ENCODE measurements at places on chromosomes 1 and 21.

DNA sequence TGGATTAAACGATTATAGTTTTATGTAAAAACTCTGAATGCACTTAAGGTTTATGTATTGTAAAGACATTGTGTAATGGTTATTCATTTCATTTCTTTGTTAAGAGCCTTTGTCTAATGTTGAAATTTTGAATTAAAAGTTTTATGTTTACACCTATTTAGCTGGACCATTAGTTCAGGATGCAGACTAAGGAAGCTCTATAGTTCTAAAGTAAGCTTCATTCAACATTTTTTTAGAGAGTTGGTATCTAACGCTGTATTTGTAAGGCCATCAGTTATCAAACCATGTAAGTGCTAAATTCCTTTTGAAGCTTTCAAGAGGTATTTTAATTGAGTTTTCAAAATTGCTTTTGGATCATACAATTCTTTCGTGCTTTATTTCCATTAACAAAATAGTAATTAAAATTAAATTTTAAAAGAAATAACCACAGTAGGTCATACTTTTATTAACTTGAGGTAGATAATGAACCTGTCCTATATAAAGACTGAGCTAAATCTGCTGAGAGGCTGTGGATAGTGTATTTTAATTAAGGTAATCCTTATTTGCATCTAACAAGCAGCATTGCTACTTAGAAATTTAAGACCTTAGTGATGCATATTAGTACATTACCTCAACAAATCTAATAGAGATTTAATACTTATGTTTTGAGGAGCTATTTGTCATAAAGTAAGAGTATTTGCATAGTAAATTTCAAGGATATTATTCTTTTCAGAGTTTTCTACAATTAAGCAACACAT, 47.9 kb downstream of the RWDD3 start:
- DNase-seq, result no peak

DNA sequence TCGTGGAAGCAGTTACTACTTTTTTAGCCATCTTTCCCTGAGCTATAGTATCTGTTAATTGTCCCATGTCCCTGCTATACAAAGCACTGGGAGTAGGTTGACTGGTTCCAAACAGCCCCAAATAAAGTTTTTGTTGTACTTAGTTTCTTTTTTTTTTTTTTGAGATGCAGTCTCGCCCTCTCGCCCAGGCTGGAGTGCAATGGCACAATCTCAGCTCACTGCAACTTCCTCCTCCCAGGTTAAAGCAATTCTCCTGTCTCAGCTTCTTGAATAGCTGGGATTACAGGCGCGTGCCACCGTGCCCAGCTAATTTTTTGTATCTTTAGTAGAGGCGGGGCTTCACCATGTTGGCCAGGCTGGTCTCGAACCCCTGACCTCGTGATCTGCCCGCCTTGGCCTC, 3.3 kb downstream of the NCSTN start:
- DNase-seq, result no peak

DNA sequence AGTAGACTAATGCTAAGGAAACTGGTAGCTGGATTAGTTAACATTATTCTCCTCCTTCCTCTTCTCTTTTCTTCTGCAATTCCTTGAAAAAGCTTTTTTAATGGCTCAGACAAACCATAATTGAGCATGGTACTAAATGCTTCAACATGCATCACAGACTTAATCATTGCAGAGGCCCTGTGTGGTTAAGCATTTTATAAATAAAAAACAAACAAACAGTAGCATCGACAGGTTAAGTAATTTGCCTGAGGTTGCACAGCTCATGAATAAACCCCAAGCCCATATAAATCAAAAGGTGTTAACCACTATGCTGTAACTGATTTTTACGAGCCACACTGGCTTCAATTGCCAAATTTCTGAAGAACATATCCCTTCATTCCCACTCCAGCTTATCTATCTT, 462.1 kb downstream of the LMO4 start:
- no peak for DNase-seq

DNA sequence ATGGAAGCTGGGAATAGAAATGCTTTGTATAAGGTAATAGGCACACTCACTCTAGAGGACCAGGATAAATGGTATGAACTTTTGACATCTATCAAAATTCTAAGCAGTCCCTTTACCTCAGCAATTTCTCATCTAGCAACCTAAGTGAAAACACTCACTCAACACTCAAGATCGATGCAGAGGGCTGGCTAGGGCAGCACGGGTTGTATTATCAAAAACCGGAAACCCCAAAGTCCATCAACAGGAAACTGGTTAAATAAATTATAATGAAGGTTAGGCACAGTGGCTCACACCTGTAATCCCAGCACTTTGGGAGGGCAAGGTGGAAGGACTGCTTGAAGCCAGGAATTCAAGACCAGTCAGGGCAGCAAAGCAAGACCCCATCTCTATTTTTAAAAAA, 9.4 kb downstream of the USP48 start:
- DNase-seq, result no peak

All from stimulated activated CD4-positive, alpha-beta T cell treated with anti-CD3 and anti-CD28 coated beads, Interleukin-1b, Interleukin-23, amount 100 ng/mL, for 1 hour (primary cell).